Memory B cell (primary cell): ENCODE measurements at places on chromosomes 1 and 21.

DNA sequence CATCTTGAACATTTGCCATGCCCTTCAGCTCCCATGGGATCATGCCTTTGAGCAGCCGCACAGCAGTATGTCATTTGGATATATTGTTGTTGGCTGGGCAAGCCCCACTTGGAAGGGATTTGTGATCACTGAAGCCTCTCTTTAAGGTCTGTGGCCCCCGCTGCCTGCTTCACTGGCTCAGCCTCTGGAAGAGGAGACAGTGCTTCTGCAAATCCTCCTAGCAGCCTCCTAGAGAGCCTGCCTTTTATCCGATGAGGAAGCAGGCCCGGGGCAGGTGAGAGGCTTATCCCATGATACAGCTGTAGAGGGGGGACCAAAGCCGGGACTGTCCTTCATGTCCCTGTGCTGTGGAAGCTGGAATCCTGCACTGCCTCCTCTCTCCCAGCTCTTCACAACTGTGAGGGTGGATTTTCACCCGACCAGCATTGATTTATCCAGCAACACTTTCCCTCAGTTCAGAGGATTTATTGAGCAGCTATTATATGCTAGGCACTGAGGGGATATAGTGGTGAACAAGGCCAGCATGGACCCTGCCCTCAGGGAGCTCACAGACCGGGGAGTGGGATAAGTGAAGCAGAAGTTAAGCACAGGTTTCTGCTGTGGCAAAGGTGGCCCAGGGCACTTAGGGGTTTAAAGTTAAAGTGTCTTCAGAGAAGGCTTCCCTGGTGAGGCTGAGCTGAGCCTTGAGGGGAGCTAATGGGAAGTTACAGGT lies 3.9 kb downstream of the TMEM61 start:
- H3K4me3 ChIP-seq: no peak overlapping the region
- H3K27me3 ChIP-seq: peaks cover 19% of the 10 kb centered on the region
- no peaks in the 10 kb centered on the region for H3K4me1 ChIP-seq
- H3K27ac ChIP-seq: no peak overlapping the region
- no peaks in the 10 kb centered on the region for H3K36me3 ChIP-seq

GRCh38 chr1:53891678-53892077 lies 2.1 kb upstream of the YIPF1 start:
- no peak for DNase-seq
- H3K4me3 ChIP-seq: no peak overlapping the region
- H3K4me1 ChIP-seq: peaks cover 23% of the 10 kb centered on the region

DNA sequence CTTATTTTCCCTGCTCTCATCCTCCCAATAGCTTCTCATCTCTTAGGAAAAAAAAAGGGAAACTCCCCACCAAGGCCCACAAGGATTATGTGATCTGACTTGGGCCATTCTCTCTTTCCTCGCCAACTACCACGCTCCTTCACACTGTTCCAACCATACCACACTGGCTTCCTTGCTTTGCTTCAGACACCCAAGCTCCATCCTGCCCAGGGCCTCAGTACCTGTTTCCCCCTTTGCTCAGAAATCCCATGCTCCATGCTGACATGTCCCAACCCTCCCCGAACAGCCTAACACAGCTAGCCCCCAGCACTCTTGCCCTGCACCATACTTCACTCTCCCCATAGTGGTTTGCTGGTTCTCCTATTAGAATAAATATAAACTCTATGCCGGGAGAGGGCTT lies 39.2 kb downstream of the MAB21L3 start:
- no peak overlapping the region for H3K27ac ChIP-seq
- H3K4me1 ChIP-seq: peaks cover 6% of the 10 kb centered on the region
- H3K27me3 ChIP-seq: peaks cover 13% of the 10 kb centered on the region
- no peak for DNase-seq
- H3K36me3 ChIP-seq: no peaks in the 10 kb centered on the region

DNA sequence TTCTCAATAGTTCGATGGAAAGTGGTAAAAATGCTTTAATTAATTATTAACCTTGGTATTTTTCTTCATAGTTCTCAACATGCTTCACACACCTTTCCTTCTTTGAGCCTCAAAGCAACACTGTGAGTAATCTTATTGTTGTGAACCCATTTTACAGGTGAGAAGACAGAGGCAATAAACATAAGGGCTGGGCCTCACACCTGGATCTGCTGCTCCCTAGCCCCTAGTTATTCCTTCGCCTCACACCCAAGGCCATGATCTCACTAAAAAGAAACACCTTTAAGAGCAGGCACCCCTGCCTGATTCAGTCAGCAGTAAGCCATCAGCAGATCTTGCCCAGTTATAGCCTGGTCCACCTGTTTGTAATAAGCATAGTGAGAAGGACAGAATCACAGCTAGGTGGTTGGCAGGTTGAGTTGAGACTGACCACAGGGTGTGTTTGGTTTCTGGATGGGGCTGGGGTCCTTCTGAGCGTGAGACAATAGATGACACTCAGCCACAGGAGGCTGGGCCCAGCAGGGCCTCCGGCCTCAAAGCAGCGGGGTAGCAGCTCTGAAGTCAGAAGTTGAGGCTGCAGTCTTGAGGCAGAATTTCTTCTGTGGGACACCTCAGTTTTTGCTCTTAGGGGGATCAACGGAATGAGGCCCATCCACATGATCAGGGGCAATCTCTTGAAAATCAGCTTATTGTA lies 203.9 kb downstream of the RHOU start:
- H3K27me3 ChIP-seq: peaks cover 10% of the 10 kb centered on the region
- no peak overlapping the region for H3K4me3 ChIP-seq
- no peaks in the 10 kb centered on the region for H3K36me3 ChIP-seq
- H3K4me1 ChIP-seq: no peaks in the 10 kb centered on the region
- H3K27ac ChIP-seq: no peak overlapping the region

DNA sequence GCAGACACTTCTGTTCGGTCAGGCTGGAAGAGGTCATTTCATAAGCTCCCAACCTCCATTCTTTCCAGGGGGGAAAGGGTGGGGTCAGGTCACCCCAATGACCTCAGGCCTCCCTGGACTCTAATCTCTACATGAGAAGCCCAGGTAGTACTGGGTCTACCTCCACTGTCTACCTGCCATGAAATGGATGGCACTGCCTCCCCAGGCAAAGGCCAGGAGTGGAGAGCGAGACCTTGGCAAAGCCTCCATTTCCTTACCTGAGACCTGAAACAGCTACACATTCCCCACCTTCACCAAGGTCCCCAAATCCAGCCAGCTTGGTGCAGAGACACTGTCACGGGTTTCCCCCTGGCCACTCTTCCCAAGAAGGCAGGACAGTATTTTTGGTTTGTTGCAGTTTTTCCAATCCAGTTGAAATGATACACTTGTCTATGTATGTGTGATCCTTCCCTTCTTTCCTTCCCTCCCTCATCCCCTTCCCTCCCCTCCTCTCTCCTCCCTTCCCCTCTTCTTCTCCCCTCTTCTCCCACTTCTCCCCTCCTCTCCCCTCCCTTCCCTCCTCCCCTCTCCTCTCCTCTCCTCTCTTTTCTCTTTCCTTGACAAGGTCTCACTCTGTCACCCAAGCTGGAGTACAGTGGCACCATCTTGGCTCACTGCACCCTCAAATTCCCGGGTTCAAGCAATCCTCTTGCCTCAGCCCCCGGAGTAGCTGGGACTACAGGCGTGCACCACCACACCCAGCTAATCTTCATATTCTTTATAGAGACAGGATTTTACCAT lies 16.1 kb downstream of the BTG2 start:
- peak overlapping the region; percentile 98 for H3K27ac ChIP-seq
- H3K4me3 ChIP-seq: peak overlapping the region; percentile 77
- no peak for DNase-seq

- H3K4me1 ChIP-seq: peaks cover 11% of the 10 kb centered on the region
- no peaks in the 10 kb centered on the region for H3K27me3 ChIP-seq
- H3K27ac ChIP-seq: no peak overlapping the region
- DNase-seq: no peak
- peaks cover 6% of the 10 kb centered on the region for H3K36me3 ChIP-seq
Measured at GRCh38 chr1:86714159-86714558, 9.8 kb downstream of the SH3GLB1 start.

- no peak overlapping the region for H3K4me3 ChIP-seq
- H3K36me3 ChIP-seq: no peaks in the 10 kb centered on the region
- no peak overlapping the region for H3K27ac ChIP-seq
- no peaks in the 10 kb centered on the region for H3K4me1 ChIP-seq
Measured at GRCh38 chr1:17922833-17923232, 167.7 kb downstream of the ACTL8 start.

DNA sequence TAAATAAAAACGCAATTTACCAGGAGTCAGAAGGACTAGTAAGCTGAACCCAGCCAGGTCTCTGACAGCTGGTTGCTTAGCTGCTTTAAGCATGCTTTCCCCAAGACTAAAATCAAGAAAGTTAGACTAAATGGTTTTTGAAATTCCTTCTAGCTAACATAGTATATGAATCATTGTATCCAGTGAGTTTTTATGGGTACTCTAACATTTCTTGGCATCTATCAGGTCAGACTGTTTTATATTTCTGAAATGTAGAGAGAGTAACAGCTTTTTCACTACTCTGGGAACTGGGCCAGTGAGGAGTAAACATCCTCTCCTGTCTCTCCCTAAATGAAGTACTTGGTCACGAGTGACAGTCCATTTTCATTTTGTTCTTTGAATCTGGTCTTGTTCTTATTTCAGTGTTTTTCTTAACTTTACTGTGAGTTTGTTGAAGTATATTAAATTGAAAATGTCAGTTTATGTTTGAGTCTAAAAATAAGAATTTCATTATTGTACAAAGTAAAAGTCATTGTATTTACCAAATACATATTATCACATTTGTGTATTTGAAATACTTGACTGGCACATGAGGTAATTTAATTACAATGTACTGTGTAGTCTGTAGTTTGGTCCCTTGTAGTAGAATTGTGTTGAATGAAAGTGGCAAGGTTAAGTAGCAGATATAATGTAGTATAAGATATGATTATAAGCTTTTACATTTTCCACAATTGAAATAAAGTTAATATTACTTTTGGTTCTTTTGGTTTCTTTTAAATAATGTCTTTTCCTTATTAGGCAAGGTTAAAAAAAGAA lies 47.6 kb downstream of the PKN2 start:
- H3K27ac ChIP-seq: no peak overlapping the region
- peaks cover 10% of the 10 kb centered on the region for H3K4me1 ChIP-seq
- no peak overlapping the region for H3K4me3 ChIP-seq
- no peaks in the 10 kb centered on the region for H3K27me3 ChIP-seq

GRCh38 chr1:81760477-81761097 lies 40.1 kb upstream of the ADGRL2 start:
- no peaks in the 10 kb centered on the region for H3K27me3 ChIP-seq
- H3K36me3 ChIP-seq: no peaks in the 10 kb centered on the region
- no peak overlapping the region for H3K4me3 ChIP-seq
- H3K4me1 ChIP-seq: no peaks in the 10 kb centered on the region
- H3K27ac ChIP-seq: no peak overlapping the region

GRCh38 chr1:245652660-245653427 lies 498.1 kb downstream of the KIF26B start:
- no peak overlapping the region for H3K27ac ChIP-seq
- H3K4me3 ChIP-seq: no peak overlapping the region
- no peaks in the 10 kb centered on the region for H3K36me3 ChIP-seq
- peaks cover 14% of the 10 kb centered on the region for H3K4me1 ChIP-seq
- no peak for DNase-seq
- peaks cover 4% of the 10 kb centered on the region for H3K27me3 ChIP-seq

GRCh38 chr1:42176902-42177519 lies 12.5 kb upstream of the GUCA2A start:
- H3K27me3 ChIP-seq: no peaks in the 10 kb centered on the region
- no peak overlapping the region for H3K4me3 ChIP-seq
- no peak overlapping the region for H3K27ac ChIP-seq
- DNase-seq: peak; percentile 19
- H3K4me1 ChIP-seq: no peaks in the 10 kb centered on the region

GRCh38 chr1:92503043-92503925 lies 16.6 kb upstream of the GFI1 start:
- DNase-seq: no peak
- no peak overlapping the region for H3K27ac ChIP-seq
- peaks cover 11% of the 10 kb centered on the region for H3K4me1 ChIP-seq
- no peaks in the 10 kb centered on the region for H3K27me3 ChIP-seq
- H3K36me3 ChIP-seq: no peaks in the 10 kb centered on the region
- no peak overlapping the region for H3K4me3 ChIP-seq

GRCh38 chr1:60427194-60427593 lies 353.6 kb upstream of the C1orf87 start:
- no peaks in the 10 kb centered on the region for H3K27me3 ChIP-seq
- no peak overlapping the region for H3K4me3 ChIP-seq

DNA sequence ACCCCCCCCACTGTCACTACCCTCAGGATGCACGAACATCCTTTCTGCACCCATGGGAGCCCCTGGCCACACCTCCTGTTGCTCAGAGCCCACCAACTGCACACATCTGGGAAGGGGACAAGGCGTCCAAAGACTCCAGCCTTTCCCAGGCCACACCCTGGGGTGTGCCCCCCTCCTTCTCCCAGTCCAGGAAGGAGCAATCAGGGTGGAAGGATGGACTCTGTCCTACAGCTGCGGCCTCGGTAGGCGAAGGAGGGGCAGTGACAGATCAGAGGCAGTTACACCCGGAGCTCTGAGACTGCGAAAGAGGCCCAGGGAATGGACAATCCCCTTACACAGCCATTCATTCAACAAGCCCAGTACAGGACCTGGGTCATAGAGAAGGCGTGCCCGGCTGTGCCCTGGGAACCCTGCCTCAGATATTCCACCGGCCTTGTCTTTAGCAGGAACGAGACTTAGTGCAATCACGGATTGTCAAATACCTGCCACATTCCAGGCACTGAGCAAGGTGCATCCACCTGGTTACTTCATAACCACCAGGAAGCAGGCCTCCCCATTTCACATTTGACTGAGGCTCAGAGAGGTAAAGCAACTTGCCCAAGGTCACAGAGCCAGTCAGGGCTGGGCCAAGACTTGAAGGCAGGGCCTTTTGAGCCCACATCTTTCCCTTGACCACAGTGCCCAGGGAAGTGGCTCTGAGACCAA lies 9.4 kb downstream of the HSPG2 start:
- no peaks in the 10 kb centered on the region for H3K4me1 ChIP-seq
- H3K36me3 ChIP-seq: no peaks in the 10 kb centered on the region
- H3K4me3 ChIP-seq: no peak overlapping the region
- peaks cover 6% of the 10 kb centered on the region for H3K27me3 ChIP-seq

- no peak overlapping the region for H3K4me3 ChIP-seq
- H3K36me3 ChIP-seq: peaks cover 11% of the 10 kb centered on the region
- H3K27me3 ChIP-seq: no peaks in the 10 kb centered on the region
- peak overlapping the region; percentile 47 for H3K27ac ChIP-seq
- H3K4me1 ChIP-seq: peaks cover 38% of the 10 kb centered on the region
Measured at GRCh38 chr1:30727824-30728223, 4.4 kb upstream of the MATN1 start.

DNA sequence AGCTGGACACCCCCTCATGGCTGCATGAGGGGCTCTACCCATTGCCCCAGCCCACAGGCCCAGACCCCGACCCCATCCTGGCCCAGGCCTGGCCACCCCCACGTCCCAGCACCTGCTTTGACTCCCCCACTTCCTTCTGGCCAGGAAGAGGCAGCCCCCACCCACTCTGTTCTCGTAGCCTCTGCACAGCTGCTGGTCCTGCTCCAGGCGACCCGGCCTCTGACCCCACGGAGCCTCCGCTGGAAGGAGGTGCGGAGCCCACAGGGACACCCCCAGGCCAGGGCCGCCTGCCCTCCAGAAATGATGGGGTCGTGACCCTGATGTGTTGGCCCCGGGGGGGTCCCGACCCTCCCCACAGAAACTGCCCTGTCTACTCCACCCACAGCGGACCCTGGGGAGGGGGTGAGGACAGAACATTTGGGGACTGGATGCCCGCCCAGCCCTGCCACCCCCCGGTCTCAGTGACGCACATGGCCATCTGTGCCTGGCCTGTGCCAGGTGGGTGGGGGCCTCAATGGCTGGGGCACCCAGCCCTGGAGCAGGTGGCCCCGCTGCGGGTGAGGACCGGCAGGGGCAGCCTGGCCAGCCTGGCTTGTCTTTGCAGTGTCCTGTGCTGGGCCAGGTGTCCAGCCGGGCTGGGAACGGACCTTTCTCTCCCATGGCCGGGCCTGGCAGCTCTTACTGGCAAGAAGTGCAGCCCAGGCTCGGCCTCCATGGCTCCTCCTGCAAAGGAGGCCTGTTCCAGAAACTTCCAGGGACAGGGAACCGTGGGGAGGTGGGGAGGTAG lies 78.6 kb downstream of the MORN1 start:
- H3K27me3 ChIP-seq: no peaks in the 10 kb centered on the region
- no peak for DNase-seq
- H3K4me1 ChIP-seq: peaks cover 20% of the 10 kb centered on the region
- H3K36me3 ChIP-seq: peaks cover 6% of the 10 kb centered on the region
- peak overlapping the region; percentile 56 for H3K4me3 ChIP-seq
